ENCODE measurements at places on chromosomes 12 and 14.

GRCh38 chr12:119547001-119547400 is 46.6 kb upstream of the TMEM233 start:
- DNase-seq: no peak

DNA sequence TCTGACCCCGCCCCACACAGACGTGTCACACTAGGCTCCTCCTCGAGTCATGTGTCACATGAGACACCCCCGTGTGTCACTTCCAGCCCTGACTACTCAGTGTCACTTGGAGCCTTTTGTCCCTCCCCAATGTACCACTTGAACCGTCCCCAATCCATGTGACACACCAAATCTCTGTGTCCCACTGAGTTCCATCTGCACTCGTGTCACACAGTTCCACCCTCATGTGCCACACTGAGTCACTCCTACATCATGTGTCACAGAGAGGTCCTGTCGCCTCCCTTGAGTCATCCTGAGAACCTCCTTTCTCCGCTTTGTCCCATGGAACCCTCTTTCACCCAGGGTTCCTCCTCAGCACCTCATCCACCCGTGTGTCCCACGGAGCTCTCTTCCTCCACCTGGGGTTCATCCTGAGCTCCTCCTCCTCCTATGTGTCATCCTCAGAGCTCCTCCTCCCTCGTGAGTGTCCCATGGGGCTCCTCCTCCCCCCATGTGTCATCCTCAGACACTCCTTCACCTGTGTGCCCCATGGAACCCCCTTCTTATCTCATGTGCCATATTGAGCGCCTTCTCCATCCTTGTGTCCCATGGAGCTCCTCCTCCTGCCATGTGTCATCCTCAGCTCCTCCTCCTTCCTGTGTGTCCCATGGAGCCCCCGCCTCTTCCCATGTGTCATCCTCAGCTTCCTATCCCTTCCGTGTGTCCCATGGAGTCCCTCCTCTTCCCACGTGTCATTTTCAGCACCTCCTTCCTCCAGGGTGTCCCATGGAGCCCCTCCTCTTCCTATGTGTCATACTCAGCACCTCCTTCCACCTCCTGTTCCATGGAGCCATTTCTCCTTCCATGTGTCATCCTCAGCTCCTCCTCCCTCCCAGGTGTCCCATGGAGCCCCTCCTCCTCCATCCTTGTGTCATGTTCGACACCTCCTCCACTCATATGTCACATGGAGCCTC is 32.0 kb downstream of the RTL1 start:
- no peak for DNase-seq

GRCh38 chr14:50600849-50601248 is 40.9 kb downstream of the ATL1 start:
- no peak for DNase-seq

- DNase-seq: no peak
Measured at GRCh38 chr12:27024291-27024690, 1.9 kb downstream of the MED21 start.

- DNase-seq: no peak
Measured at GRCh38 chr12:25695574-25695973, 142.5 kb upstream of the LMNTD1 start.

GRCh38 chr14:95222151-95222631 is 64.9 kb upstream of the DICER1 start:
- no peak for DNase-seq

DNA sequence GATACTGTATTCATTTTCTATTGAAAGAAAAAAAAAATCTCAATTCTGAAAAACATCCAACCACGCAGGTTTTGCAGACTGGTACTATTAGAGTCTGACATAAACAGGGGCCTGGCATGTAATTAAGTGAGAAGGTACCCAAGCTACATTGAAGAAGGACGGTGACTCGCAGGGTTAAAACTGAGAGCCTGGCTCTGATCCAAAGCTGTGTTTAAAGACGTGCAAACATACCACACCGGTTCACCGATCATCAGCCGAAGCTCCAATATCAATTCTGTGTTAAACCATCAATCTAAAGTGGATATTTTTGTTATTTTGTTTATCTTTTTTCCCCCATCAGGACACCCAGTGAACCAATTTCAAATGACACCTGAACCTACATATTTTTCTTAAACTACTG is 108.1 kb upstream of the DIO3 start:
- no peak for DNase-seq

GRCh38 chr12:77745624-77746023 is 85.1 kb upstream of the NAV3 start:
- no peak for DNase-seq

GRCh38 chr12:13026286-13026685 is 17.9 kb upstream of the FAM234B start:
- DNase-seq: no peak

- DNase-seq: no peak
Measured at GRCh38 chr14:39015360-39015961, 87.6 kb downstream of the SEC23A start.

GRCh38 chr14:100732766-100733100 is 6.0 kb downstream of the DLK1 start:
- DNase-seq: no peak

- no peak for DNase-seq
Measured at GRCh38 chr12:81863406-81863805, 104.3 kb upstream of the PPFIA2 start.

DNA sequence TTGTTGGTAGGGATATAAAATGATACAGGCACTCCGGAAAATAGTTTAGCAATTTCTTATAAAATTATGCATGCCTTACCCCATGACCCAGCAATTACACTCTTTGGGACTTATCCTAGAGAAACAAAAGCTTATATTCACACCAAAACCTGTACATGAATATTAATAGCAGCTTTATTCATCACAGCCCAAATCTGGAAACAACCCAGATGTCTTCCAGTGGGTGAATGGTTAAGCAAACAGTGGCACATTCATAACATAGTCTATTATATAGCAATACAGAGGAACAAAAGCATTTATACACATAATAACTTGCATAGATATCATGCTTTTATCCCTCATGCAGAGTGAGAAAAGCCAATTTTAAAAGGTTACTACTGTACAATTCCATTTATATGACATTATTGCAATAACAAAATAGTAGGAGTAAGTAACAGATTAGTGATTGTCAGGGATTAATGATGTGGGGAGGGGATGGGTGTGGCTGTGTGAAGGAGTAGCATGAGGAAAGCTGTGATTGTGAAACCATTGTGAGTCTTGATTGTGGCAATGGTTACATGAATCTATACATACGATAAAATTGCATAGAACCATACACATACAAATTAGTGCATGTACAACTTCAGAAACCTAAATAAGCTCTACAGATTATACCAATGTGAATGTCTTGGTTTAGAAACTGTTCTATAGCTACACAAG is 363.1 kb upstream of the OR4E1 start:
- no peak for DNase-seq

DNA sequence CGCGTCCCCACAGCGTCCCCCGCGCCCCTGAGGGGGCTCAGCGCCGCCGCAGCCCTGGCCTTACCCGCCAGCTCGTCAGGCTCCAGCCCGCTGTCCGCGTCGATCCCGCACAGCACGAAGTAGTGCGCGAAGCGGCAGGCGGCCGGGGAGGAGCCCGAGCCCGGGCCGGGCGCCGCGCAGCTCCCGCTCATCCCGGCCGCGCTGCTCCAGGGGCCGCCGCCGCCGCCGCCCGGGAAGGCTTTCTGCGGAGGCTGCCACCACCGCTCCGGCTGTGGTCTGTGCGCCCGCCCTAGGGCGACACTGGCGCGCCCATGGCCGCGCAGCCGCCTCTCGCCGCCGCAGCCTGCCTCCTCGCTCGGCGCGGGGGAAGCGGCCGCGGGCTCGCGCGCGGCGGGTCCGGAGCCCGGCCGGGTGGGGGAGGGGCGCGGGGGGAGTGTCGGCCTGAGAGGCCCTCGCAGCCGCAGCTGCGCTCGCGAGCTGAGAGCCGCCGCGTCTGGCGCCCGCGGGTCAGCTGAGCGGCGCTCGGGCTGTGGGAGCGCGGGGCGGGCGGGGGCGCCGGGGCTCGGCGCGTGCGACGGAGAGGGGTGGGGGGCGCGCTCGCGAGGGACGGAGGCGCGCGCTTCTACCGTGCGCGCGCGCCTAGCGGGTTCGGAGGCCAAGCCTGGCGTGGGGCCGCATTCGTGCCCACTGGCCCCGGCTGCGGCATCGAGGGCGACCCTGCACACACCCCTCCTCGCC is at the start of gene DENND5B:
DENND5B (minus strand) TSS at position 495 of the 738 bp plus-strand sequence; CDS start at position 191, 304 bp downstream.
- DNase-seq: no peak

- no peak for DNase-seq
Measured at GRCh38 chr12:120735181-120735580, 9.6 kb downstream of the ACADS start.

DNA sequence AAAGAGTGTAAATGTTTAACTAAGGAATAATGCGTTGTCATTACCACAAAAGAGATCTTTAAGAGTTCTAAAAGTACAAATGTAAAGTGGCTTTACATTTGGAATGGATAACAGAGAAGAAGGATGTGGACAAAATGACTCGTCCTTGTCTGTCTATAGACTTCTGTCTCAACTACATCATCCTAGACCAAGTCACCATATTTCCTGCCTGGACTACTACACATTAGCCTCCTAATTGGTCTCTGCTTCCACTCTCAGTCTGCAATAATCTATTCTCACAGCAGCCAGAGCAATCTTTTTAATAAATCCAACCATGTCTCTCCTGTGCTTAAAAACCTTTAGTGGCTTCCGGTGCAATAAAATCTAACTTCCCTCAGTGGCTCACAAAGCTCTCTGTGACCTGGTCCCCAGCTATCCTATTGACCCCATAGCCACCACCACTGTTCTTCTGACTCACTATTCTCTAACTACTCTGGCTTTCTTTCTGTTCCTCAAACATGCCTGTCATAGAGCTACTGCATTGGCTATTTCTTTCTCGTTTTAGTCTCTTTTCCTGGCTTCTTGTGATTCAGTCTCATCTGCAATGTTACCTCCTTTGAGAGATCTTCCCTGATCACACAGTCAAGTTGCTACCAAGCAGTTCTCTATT is 91.1 kb downstream of the MYF5 start:
- no peak for DNase-seq

GRCh38 chr14:101922866-101923265 is 41.5 kb upstream of the DYNC1H1 start:
- DNase-seq: no peak

- no peak for DNase-seq
Measured at GRCh38 chr12:87756111-87756510, 273.1 kb downstream of the C12orf50 start.

DNA sequence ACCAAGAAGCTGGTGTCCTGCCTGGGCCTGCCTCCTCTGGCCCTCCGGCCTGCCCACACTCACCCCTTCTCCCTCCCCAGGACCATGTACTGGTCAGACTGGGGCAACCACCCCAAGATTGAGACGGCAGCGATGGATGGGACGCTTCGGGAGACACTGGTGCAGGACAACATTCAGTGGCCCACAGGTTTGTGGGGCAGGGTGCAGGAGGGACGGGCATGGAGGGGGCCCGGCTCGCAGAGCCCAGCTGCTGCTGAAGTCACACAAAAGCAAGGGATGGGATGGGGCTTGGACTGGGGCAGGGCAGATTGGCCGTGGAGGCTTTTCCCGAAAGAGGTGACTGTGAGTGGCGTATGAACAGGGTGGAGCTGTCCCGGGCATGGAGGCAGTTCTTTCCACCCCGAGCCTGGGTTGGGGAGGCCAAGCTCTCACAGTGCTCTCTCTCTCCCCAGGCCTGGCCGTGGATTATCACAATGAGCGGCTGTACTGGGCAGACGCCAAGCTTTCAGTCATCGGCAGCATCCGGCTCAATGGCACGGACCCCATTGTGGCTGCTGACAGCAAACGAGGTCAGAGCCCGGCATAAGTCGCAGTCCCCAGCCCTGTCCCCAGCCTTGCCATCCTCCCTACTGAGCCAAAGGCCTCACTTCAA is 7.8 kb upstream of the NXPH4 start:
- no peak for DNase-seq

- no peak for DNase-seq
Measured at GRCh38 chr12:2941524-2941923, 17.7 kb upstream of the TEAD4 start.

- DNase-seq: no peak
Measured at GRCh38 chr14:59454139-59454538, 11.0 kb downstream of the GPR135 start.

- DNase-seq: no peak
Measured at GRCh38 chr12:115273456-115273855, 589.5 kb upstream of the TBX3 start.

DNA sequence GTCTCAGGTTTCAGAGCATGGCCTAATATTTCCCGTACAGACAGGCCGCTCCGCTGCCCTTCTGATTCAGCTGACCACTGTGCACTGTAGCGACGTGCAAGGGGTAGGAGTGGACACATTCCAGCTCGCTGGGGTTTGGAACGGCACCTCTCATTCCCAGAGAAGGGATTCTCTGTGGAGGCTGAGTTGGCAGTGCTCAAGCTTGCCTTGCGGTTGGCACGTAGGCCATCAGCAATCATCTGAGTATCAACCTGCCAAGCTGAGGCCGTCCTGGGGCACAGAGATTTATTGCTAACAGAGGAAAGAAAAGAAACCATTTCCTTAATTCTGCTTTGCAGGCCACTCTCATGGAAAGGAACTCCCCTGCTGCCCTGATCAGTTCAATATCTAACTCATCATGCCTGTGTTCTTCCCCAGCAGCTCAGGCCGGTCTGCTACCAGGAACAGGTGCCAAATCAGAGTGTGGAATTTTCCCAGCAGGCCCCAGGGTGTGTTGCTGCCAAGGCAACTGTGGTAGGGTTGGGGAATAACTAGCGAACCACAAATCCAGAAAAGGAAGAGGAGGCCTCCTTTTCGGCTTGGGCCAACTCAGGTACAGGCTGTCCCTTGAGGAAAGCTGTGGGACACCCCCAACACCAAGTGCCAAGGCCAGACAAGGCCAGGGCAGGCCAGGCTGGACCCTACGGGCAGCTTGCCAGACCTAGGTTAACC is 92.5 kb downstream of the SSPN start:
- DNase-seq: no peak

- no peak for DNase-seq
Measured at GRCh38 chr14:88049266-88049665, 44.3 kb downstream of the GPR65 start.

DNA sequence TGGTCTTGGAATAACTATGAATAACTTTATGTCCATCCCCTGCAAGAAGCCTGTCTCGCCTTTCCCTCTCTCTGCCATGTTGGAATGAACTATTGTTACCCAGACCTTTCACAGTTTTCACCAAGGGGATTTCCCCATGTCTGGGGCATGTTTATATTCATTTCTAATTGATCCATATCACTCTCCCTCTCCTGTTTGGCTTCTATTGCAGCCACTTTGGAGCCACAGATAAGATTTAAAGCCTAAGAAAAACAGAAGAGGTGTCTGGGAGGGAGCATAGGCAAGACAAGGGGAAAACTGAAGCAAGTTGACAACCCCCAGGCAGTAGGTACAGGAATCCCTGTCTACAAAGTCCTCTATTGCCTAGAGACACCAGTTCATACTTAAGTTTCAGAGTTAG is 41.0 kb upstream of the FOXJ2 start:
- no peak for DNase-seq

DNA sequence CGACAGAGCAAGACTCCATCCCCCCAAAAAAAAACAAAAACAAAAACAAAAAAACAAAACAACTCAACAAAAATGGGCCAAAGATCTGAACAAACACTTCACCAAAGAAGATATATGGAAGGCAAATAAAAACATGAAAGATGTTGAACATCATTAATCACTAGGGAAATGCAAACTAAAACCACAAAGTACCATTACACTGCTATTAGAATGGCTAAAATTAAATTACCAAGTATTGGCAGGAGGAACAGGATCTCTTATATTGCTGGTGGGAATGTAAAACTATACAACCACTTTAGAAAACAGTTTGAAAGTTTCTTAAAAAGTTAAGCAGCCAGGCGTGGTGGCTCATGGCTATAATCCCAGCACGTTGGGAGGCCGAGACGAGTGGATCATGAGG is 12.9 kb downstream of the SOS2 start:
- DNase-seq: no peak

Data from stimulated activated CD8-positive, alpha-beta memory T cell treated with anti-CD3 and anti-CD28 coated beads, Interleukin-4, amount 100 ng/mL, for 1 hour (primary cell).